ENCODE measurements at places on chromosomes 6 and 20.

DNA sequence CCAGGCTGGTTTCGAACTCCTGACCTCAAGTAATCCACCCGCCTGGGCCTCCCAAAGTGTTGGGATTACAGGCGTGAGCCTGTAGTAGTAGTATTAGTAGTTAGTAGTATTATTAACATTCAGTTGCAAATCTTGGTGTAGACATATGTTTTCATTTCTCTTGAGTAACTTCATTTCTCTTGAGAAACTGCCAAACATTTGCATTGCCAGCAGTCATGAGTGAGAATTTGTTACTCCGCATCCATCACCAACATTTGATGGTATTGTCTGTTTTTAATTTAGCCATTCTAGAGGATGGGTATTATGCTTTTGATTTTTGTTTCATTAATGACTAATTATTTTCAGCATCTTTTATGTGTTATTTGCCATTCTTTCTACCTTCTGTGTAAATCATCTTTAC is 1.5 kb upstream of the ERVFRD-1 start:
- DNase-seq = no peak

- no peak for DNase-seq
Observed at GRCh38 chr6:75893058-75893775, 144.2 kb downstream of the MYO6 start.

GRCh38 chr20:47605673-47606413 is 104.2 kb downstream of the NCOA3 start:
- no peak for DNase-seq

DNA sequence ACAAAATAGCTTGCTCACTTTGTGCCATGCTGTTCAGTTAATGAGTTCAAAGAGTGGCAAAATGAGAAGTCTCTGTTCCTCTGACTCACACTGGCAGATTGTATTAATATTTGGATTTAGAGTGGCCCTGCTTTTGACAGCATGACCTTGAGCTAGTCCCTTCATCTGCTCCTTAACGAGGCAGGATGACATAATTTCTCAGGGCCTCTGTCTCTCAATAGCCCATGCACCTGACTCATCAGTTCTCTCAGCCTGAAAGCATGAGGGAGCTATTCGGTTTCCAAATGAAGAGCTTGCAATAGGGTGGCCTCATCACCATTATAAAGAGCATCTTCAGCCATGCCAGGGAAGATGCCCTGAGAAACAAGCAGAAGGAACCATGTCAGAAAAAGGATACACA is 38.2 kb downstream of the CAP2 start:
- no peak for DNase-seq

GRCh38 chr6:92201618-92202017 is 1217.7 kb downstream of the EPHA7 start:
- DNase-seq = no peak

GRCh38 chr20:58651559-58651945 is 469 bp downstream of the STX16 start:
- no peak for DNase-seq

GRCh38 chr20:517221-517620 is 26.4 kb downstream of the CSNK2A1 start:
- DNase-seq = no peak

- no peak for DNase-seq
Observed at GRCh38 chr6:51049983-51050877, 231.6 kb downstream of the TFAP2B start.

DNA sequence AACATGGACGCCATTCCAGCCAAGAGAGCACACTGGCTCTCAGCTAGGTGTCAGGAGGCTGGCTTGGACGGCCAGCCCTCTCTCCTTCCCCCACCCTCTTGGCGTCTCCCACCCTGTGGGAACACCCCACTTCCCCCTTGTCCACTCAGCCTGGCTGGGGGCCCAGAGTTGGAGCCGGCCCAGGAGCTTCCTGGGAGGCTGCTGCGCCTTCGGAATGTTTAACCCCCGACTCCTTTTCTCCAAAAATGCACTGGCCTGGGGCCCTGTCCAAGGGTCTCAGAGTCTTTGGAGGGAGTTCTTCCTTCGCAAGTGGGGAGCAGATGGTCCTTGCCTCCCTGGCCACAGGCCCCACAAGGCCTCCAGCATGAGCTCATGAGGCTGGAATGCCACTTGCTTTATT is 4.1 kb downstream of the ADAM33 start:
- DNase-seq = no peak

DNA sequence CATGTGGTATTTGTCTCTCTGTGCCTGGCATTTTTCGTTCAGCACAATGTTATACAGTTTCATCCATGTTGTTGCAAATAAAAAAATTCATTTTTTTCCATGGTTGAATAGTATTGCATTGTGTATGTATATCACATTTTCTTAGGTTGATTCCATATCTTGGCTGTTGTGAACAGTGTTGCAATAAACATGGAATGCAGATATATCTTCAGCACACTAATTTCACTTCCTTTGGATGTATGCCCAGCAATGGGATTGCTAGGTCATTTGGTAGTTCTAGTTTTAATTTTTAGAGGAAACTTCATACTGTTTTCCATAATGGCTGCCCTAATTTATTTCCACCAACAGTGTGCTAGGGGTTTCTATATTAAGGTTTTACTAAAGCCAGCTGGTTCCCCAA is 52.6 kb downstream of the GFRAL start:
- DNase-seq = no peak

DNA sequence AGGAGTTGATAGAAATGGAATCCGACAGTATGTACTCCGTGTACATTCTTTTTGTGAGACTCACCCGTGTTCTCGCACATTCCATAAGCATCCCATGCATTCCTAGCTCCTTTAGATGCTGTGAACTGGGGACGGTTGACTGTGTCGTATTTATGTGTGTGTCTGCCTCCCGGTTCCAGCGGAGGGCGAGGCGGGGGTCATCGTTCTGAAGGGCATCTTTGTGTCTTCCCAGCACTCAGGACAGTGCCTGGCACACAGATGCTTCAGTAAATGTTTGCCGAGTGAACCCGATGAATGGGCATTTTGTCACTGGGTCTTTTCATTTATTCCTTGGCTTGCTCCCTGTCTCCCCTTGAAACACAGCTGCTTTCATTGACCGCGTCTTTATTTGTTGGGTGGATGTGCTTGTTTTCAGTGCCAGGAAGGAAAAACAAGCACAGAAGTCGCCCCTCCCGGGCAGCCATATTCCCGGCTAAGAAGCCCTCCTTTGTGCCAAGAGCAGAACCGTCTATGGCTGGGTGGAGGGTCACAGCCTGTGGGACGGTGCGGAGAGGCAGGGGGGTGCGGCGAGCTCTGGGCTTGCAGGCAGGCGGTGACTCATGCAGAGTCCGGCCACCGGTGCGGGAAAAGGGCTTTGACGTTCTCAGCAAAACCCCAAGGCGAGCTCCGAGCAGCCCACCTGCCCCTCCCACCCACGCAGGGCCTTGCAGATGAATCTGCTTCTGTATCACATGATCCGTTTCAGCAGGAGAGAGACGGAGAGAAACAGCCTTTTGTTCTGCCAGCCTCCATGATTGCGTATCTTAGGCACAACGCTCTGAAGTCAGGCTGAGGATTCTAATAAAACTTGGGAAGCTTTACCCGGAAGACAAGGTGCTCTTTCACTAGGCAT is 11.2 kb upstream of the PSMG4 start:
- no peak for DNase-seq

DNA sequence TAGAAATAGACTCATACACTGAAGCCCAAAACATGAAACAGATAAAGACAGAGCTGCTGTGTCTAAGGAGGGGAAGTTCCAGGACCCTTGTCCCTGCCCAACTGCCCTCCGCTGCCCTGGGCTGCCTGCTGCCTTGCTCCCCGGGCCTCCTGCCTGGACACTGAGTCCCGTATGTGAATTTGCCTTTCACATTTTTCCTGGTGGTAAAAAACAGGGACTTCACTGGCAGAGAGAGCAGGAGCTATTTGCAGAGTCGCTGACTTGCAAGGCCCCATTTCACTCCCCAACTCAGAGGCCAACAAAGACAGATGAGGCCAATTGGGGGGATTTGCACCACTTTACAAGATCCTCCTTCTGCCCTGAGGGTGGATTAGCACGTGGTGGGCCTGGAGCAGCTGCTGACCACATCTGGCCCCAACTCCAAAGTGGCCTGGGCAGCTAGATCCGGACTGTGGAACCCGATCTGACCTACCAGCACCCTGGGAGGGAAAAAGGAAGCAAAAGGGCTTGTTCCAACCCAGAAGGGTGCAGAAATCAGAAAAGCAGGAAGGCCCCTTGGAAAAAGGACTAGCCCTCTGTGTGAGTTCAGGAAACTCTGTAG is 61.4 kb downstream of the NOL4L start:
- no peak for DNase-seq

DNA sequence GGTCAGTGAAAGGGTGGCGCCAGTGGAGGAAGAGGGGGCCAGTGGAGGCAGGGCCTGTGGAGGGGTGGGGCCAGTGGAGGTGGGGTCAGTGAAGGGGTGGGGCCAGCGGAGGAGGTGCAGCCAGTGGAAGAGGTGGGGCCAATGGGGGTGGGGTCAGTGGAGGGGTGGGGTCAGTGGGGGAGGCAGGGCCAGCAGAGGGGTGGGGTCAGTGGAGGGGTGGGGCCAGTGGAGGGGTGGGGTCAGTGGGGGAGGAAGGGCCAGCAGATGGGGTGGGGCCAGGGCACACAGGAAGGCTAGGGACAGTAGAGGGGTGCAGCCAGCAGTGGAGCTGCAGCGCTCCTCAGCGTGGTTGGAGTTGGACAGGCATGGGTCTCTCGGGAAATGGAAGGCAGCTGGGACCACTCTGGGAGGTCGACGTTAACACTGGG is 18.7 kb downstream of the ADRM1 start:
- DNase-seq = no peak

GRCh38 chr6:161038229-161039031 is 46.9 kb downstream of the MAP3K4 start:
- DNase-seq = no peak

GRCh38 chr6:6006428-6007365 is at the start of gene NRN1:
NRN1 (minus strand) TSS chr6:6006925; CDS start chr6:6006749, 176 bp downstream.
- DNase-seq = no peak

GRCh38 chr6:5942591-5942990 is 64.1 kb downstream of the NRN1 start:
- DNase-seq = no peak

DNA sequence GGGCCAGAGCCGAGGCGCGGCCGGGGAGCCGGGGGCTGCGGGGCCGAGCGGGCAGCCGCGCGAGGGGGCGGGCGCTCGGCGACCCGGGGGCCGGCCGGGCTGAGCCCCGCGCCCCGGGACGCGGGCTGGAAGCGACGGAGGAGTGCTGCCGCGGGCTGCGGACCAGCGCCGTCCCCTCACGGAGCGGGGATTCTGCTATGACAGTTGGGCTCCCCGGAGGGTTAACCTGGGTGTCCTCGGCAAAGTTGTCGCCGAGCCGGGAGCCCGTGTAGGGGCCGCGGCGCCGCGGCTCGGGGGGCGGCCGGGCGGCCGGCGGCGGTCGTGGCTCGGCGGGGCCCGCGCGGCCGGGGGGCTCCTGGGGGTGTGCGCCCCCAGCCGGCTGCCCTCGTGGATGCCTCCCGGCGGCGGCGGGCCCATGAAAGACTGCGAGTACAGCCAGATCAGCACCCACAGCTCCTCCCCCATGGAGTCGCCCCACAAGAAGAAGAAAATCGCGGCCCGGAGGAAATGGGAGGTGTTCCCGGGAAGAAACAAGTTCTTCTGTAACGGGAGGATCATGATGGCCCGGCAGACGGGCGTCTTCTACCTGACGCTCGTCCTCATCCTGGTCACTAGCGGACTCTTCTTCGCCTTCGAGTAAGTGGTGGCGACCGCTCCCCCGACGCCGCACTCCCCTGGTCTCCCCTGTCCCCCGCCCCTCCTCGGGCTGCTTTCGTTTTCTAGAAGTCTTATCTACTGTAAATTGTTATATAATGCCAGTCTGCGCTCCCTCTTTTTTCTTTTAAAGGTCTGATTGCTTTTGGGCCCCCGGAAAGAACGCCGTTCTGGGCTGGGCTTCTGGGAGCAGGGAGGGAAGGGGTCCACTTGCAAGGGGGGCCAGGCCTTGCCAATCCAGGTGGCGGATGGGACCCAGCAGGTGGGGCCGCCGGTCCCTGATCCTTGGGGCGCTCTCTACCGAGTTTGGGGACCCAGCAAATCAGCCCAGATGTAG is 936 bp downstream of the ZDHHC14 start:
- peak; percentile 64 for DNase-seq

DNA sequence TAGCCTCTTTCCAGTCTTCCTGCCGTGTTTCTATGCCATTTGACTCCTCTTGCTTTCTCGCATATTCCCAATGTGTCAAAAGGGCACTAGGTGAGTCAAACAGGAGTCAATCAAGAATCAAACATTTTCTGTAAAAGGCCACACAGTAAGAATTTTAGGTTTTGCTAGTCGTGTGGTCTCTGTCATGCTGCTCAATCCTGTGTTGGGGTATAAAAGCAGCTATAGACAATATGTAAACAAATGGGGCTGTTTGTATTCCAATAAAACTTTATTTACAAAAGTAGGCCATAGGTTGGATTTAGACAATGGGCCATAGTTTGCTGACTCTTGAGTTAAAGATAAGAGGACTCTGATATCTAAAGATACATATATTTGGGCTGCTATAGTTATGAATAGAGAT is 235.4 kb upstream of the BTBD3 start:
- DNase-seq = no peak

- peak; percentile 21 for DNase-seq
Observed at GRCh38 chr6:32609731-32610640, 20.3 kb upstream of the HLA-DRB1 start.

- peak; percentile 94 for DNase-seq
Observed at GRCh38 chr6:16684896-16685554, 76.2 kb downstream of the ATXN1 start.

DNA sequence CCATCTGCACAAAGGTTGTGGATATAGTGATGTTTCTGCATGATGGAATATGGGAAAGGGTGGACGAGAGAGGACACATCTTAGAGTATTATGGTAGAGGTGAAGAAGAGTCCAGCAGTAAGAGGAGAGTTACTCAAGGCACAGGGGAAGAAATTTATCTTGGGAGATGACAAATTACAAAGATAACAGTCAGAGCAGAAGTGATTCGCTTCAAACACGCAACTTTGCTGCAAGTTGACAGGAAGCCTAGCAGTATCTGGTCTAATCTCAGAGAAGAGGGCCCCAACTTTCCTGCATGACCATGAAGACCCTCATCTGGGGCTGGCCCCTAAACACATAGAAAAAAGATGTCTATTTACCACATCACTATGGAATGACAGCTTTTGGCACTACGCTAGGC is 1.2 kb upstream of the CALHM6 start:
- no peak for DNase-seq

GRCh38 chr6:149212892-149213801 is 104.4 kb upstream of the TAB2 start:
- DNase-seq = peak; percentile 22

- DNase-seq = no peak
Observed at GRCh38 chr6:46757214-46757596, 10.5 kb downstream of the ANKRD66 start.

DNA sequence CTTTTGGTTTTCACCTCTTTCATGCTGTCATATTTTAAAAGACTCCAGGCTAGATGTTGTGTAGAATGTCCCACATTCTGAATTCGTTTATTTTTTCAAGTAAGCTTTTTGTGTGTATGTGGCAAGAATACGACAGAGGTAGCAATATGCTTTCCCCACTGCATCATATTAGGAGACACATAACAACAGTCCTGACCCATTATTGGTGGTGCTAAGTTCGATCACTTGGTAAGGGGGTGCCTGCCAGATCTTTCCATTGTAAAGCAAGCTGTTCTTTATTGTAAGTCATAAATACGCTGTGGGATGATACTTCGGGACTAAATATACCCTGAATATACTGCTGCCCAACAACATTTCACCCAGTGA is 588 bp upstream of the NCOA3 start:
- no peak for DNase-seq

GRCh38 chr6:146017672-146018071 is 11.2 kb upstream of the GRM1 start:
- DNase-seq = no peak

All from activated naive CD4-positive, alpha-beta T cell treated with anti-CD3 and anti-CD28 coated beads, Interleukin-2, amount 50 U/mL, for 16 hours (primary cell).